ENCODE measurements at places on chromosomes 13 and 19. TPM values are rescaled to one million over a fixed set of nuclear protein-coding genes. Genes with fewer than 3 reads are reported as not detected.

FXYD1 gene
- total RNA-seq = 0.32 TPM

GFY gene
- total RNA-seq = not detected

PRRG2 gene
- 0.26 TPM for total RNA-seq

UBE2L5 gene
- 0.78 TPM for total RNA-seq

ZNF154 gene
- total RNA-seq = 6.6 TPM

PRSS57 gene
- not detected for total RNA-seq

CDC42EP5 gene
- total RNA-seq = 26.3 TPM

CLIP3 gene
- total RNA-seq = 11.5 TPM

DCLK1 gene
- total RNA-seq = 2.2 TPM

THAP8 gene
- 4.6 TPM for total RNA-seq

ZNF416 gene
- 7.7 TPM for total RNA-seq

ZNF665 gene
- 6.5 TPM for total RNA-seq

MAST1 gene
- 0.13 TPM for total RNA-seq

ZNF615 gene
- 16.0 TPM for total RNA-seq

TMEM221 gene
- not detected for total RNA-seq

ATP7B gene
- total RNA-seq = 1.8 TPM

ZNF681 gene
- total RNA-seq = 2.3 TPM

ZNF540 gene
- 1.2 TPM for total RNA-seq
